Cerebellar nuclear complex (tissue), 1 donor: ENCODE measurements at places on chromosomes 4 and X.

GRCh38 chr4:128639541-128640270 lies 169.8 kb upstream of the JADE1 start:
- no peak for DNase-seq

- no peak for DNase-seq
Measured at GRCh38 chr4:8322794-8323704, 53.5 kb downstream of the HTRA3 start.

DNA sequence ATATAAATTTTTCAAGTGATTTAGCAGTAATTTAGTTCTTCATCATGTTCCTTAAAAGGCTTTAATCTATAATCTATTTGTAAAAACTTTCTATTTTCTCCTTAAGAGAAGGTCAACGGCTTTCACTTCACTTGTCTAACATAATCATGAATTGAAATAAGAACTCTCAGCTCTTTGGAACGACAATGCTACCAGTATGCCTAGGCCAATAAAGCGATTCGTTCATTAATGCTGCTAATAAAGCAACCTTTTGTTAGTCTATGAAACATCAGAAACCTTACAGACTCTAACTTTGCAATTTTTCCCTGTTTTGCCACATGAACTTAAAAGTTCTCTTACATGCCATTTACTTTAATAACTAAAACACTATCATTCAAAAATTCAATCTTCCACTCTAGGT lies 47.6 kb downstream of the FBXW7 start:
- DNase-seq = no peak

DNA sequence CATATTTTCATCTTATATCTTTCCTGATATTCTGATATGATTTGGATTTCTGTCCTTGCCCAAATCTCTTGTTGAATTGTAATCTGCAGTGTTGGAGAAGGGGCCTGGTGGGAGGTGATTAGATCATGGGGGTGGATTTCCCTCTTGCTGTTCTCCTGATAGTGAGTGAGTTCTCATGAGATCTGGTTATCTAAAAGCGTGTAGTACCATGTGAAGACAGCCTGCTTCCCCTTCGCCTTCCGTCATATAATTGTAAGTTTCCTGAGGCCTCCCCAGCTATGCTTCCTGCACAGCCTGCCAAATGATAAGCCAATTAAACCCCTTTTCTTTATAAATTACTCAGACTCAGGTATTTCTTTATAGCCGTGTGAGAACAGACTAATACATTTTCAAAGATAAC lies 77.2 kb downstream of the ANKRD50 start:
- no peak for DNase-seq

GRCh38 chrX:123756320-123756719 lies 23.5 kb upstream of the THOC2 start:
- no peak for DNase-seq

DNA sequence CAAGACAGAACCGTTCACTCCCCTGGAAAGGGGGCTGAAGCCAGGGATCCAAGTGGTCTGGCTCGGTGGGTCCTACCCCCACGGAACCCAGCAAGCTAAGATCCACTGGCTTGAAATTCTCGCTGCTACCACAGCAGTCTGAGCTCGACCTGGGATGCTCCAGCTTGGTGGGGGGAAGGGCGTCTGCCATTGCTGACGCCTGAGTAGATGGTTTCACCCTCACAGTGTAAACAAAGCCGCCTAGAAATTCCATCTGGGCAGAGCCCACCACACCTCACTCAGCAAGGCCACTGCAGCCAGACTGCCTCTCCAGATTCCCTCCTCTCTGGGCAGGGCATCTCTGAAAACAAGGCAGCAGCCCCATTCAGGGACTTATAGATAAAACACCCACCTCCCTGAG lies 13.4 kb upstream of the PBDC1 start:
- DNase-seq = no peak

DNA sequence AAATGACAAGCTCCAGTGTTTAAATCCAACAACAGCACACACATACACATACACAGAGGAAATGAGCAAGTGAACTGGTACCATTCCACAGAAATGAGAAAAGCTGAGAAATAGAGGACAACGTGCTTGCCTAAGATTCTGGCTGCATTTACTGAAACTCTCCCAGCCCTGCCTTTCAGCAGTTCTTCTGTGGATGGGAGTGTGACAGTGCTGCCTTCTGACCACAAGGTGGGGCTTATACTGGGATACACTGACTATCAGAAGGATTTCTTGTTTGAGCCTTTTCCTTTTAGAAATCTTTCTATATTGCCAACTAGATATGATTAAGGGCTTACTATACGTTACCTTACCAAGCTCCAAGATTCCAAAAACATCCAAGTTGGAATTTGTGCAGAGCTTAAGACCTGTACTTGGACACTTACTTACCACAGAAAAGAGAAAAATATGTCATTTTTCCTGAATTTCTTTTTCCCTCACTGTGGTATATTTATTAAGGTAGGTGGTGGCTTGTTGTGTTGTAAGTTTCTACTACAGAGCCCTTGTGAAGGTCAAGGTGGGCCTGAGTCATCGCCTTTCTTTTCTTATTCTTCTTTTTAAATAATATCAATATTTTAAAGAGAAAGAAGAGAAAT lies 10.7 kb upstream of the CXCL8 start:
- no peak for DNase-seq

GRCh38 chr4:90002441-90003062 lies 107.9 kb downstream of the MMRN1 start:
- no peak for DNase-seq

GRCh38 chr4:82519776-82520175 lies 42.0 kb downstream of the TMEM150C start:
- DNase-seq = no peak

- DNase-seq = no peak
Measured at GRCh38 chr4:158811704-158812103, 42.9 kb downstream of the FNIP2 start.

GRCh38 chr4:182897601-182898478 lies 19.3 kb downstream of the DCTD start:
- DNase-seq = no peak

GRCh38 chrX:40146262-40147125 lies 48.7 kb upstream of the BCOR start:
- no peak for DNase-seq
